ENCODE measurements at places on chromosomes 2 and 18.

DNA sequence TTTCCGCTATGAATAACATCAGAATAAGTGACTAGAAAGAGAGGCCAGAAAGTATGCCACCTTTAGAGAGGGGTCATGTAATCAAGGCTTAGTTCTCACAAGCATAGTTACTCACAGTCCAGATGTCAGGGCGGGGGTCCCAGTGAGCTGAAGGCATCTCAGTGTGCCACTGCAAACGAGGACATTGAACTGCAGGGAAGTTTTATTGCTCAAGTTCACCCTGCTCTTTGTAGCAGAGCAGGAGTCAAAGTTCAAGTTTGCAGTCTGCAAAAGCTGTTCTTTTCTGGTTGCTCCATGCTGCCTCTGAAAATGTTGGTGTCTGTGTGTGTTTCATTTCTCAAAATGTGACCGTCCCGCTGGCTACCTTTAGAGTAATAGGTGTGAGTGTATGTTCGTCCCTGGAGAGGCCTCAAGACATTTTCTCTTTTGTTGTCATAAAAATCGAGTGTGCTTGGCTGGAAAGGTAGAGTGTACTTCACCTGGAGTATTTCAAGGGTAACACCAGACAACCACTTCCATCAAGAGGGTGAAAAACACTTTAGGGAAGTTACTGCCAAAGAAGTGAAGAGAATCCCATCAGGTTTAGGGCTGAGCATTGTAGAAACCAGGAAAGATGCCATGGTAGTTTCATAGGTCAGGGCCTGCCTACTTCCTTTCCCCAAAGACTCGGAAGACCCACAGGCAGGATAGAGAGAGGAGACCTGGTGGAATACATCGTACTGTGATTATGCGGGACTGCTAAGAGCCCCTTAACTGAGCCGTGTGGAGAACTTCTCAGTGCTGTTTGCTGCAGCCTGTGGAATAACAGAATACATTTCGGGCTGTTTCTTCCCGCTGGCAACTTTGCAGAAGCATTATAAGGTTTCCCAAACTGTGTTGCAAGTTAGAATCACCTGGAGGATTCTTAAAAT is 89.9 kb downstream of the LYPD6 start:
- no peak for DNase-seq

DNA sequence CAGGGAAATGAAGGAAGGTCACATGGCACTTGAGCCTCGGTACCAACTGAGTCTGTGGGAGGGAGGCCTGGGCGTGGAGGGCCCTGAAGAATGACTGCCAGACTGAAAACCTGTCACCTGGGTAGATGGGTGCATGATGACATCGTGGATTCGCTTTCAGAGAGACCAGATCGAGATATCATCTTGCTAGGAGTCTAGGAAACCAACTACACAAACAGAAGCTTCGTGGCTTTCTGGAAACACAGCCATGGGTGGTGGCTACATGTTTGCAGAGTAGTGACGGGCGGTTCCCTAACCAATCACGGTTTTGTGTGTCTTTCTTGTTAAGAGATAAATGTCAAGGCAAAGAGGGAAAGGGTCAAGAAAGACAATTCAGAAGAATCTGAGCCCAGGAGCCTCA is 155.0 kb downstream of the EIPR1 start:
- no peak for DNase-seq

DNA sequence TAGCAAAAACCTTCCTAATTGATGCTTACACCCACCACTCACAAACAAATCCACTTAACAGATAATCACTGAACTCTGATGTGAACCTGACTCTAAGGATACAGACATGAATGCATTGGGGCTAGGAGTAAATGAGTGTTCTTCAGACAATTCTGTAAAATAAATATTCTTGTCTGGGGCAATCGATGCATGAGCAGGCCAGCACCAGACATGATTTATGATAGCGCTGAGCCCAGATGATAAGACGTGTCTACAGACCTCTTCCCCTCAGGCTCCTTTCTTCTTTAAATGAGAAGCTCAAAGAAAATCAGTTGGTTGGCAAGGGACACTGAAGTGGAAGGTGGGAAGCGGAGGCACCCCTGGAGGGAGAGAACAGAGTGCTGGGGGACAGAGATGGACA is 27.3 kb upstream of the BIN1 start:
- no peak for DNase-seq

DNA sequence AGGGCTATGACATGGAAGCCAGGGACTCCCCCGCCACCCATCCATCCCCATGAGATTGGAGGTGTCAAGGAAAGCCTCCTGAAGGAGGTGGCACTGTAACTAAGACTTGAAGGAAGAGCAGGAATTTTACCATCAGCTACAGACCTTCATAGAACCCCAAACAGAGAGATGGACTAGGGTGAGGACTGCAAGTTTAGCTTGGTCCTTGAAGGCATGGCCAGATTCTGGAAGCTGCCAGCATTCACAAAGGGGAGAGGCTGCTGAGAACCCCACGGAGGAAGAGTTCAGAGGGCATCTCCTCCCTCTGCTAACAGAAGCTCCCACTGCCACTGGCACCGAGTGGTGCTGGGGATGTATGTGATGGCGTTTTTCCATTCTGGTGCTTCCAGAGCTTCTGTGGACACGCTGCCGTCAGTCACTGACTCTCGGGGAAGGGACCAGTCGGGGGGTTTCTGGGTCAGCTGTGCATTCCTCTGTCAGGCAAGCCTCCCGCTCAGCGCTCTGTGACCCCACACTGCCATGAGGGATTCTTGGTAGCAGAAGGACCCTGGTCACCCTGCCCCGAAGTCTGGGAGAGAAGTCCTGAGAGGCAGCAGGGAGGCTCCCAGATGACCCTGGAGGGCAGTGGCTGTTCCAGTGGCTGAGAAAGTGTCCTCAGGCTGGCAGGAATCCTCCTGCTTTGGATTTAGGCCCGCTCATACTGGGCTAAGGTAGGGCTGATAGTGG is 18.1 kb downstream of the TMEM185B start:
- DNase-seq: no peak

DNA sequence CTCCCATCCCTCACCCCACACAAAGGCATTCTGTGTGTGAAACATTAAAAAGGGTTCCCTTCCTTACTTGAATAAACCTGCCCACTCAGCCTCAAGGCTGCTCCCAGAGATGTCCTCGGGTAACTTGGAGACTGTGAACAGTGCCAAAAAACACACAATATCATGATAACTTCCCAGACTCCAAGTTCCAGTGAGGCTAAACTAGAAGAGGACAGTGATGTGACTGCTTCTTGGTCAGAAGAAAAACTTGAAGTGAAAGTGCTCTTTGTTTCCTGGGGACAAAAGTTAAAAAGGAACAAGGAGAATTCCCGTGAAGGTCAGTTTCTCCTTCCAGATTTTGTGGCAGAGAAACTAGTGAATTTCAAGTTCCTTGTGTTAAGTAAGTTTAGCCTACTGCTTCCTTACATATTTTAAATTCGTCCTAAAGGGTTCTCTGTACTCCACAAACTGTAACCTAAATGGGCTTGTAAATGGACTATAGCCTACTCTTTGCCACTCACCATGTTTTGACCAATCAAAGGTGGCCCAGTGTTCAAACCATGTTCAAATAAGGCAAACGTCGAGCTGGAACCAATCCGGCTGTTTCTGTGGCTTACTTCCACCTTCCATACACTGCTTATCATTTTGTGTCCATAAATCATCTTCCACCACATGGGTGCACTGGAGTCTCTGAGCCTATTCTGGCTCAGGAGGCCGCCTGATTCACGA is 20.4 kb downstream of the TPRKB start:
- DNase-seq: no peak

GRCh38 chr2:8537562-8538155 is 144.2 kb upstream of the ID2 start:
- DNase-seq: no peak

GRCh38 chr2:55781542-55781941 is 87.9 kb upstream of the PNPT1 start:
- no peak for DNase-seq

- no peak for DNase-seq
Measured at GRCh38 chr2:109280804-109281203, 151.8 kb downstream of the SH3RF3 start.

DNA sequence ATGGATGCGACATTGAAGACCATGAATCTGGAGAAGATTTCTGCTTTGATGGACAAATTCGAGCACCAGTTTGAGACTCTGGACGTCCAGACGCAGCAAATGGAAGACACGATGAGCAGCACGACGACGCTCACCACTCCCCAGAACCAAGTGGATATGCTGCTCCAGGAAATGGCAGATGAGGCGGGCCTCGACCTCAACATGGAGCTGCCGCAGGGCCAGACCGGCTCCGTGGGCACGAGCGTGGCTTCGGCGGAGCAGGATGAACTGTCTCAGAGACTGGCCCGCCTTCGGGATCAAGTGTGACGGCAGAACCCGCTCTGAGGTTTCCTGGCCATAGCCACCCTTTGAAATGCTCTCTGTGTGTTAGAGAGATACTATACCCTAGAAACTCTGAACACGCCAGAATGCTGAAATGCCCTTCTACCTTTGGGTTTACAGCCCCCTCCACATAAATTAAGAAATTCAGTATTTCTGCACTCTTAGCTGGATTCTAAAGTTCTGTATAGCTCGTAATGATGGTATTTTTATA is 659 bp downstream of the CHMP1B start:
- no peak for DNase-seq

- DNase-seq: no peak
Measured at GRCh38 chr2:234076451-234076850, 25.9 kb downstream of the SPP2 start.

GRCh38 chr2:233973786-233974185 is 56.6 kb downstream of the TRPM8 start:
- no peak for DNase-seq

GRCh38 chr2:36633470-36634092 is 35.6 kb upstream of the FEZ2 start:
- no peak for DNase-seq

DNA sequence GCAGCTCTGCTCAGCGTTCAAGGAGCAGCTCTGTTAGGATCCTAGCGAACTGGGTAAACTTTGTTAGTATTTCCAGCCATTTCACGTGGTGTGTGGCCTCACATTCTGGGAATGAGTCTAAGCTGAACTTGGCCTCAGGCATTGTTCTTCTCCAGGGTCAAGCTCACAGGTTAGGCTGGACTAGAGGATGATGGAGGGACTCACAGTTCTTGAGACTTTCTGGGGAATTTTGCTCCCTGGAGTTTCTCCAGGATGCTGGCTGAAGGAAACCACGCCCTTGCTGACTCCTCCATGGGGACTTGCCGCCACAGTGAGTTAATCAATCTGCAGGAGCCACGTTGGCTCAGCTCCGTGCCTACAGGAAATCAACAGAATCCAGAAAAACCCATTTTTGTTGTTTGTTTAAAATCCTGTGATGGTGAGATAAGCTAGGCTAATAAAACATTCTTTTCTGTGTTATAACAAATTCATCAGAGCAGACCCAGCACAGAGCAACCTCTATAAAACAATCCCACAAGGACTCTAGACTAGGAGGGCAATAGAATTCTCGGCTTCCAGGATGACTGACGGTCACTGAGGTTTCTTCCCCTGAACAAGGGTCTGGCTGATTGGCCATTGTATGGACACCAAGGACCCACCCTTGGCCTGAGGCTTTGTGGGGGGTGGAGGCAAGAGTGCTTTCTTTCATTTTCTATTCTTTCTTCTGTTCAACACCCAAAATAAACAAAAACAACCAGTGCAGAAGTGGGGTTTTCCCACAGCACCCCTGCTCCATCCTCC is 12.6 kb downstream of the CNDP1 start:
- no peak for DNase-seq

DNA sequence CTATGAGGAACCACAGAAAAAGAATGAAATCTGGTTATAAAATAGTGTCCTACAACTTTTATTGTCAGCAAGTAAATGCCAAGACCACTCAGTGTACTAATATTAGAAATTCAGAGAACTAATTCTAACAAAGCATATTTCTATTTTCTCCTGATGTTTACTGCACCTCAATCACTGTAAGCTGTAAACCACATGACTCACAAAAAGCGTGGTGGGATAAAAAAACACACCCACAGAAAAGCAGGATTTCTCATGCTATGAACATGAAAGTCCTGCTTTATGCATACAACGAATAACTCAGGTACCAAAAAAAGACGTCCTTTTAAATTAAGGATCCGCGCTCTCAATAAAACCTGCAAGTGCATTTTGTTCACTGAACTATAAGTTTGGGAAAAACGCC is 797 bp downstream of the TXNL4A start:
- DNase-seq: peak; percentile 16

DNA sequence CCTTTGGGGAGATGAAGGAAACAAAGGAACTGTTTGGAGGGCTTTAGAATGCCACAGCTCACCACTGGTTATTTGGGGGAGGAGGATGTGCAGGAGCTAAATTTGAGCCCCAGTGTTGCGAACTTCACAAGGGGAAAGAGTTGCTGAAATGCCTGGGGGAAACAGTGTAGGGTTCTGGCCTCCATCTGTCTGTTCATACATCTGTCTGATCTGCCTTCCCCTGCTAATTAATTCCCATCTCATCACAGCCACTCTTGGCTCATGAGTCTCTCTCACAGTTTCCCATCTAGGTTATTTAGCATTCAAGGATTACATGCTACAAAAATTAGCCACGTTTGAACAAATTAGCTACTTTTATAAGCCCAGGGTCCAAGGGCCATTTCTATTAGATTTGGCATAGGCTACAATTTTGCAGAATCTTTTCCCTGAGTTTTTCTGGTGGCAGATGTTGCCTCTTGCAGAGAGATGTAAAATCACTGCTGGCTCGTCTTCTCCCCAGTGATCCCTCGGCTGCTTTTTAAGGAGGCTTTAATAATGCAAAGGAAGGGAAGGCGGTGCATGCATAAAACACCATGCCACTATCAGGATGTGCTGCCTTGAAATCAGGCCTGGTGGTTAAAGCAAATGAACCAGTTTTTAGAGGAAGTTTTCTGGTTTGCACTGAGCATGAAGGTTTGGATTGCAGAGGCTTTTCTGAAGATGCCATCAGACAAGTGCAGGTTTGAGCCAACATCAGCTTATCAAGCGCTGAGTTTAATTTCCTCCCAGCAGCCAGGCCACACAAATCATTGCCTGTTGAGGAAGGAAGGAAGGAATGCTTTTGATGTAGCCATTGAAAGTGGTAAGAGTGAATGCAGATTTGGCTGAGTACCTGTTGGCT is 35.0 kb downstream of the ADD2 start:
- no peak for DNase-seq

GRCh38 chr2:197263077-197263476 is 47.5 kb downstream of the ANKRD44 start:
- DNase-seq: no peak

- DNase-seq: no peak
Measured at GRCh38 chr18:44508474-44508873, 172.2 kb upstream of the SETBP1 start.

- no peak for DNase-seq
Measured at GRCh38 chr2:236974752-236975151, 110.9 kb upstream of the COPS8 start.

DNA sequence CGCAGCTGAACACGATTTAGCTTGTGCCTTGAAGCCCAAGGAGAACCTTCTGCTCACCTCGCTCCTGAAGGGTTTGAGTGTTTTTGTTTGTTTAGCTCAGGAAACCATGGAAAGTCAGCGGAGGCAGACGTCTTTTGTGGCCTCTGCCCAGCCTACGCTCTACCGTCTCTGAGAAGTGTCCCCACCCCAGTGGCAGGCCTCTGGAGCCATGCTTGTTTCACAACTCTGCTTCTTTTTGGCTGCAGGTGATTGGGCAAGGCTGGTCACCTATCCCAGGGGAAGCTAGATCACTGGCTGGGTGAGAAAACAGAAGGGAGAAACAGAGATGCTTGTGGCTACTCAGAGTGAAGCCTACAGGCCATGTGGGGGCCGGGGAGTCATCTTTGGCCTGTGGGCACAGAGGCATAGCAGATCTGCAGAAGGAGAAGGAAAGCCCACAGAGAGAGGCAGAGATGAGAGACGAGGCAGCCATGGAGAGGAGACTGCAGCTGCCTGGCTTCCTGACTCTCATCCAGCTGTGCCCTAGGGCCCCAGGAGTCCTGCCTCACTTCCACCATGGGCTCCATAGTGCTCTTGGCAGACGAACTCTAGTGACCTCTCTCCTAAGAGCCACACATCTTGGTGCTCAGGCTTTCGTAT is 50.1 kb downstream of the CIB4 start:
- no peak for DNase-seq
